Activated T-cell treated with anti-CD3 and anti-CD28 coated beads for 24 hours (primary cell): ENCODE measurements at places on chromosomes 7 and 10.

DNA sequence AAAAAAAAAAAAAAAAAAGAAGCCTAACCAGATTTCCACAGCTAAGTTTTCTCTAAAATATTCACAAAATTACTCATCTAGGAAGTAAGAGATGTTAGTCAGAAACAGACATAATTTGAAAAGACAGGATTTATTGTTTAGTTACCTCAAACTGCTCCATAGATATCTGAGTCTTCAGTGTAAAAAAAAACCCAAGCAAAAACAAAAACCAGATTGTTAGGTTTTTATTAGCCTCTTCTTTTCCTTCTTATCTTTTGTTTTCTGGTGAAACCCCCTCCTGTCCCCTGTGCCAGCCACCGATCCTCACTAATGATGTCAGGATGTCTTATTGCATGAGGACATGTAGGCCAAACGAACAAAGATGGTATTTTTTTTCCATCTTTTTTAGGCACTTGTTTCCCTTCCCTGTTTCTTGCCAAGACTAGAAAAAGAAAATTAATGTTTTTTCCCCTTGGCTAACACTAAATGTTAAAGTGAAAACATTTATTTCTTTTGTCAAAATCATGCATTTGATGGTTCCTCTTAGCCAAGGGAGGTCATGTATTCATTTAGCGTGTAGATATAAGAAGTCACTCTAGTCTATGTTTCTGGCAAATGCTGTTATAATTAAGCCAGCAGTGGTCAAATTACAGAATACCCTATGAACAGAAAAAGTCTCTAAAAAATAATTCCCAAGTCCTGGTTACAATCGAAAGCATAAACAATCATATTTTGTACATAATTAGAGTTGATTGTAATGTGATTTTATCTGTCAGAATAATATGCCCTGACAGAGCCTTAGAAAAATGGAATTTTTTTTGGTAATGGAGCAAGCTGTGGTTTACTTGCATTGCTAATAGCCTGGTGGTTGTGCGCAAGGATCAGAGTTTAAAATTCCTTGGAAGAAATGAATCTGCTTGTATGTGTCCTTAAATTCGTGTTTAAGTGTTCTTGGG is 702.4 kb upstream of the FZD8 start:
- no peak for DNase-seq

- no peak for DNase-seq
Measured at GRCh38 chr10:30080161-30080560, 20.8 kb upstream of the JCAD start.

- no peak for DNase-seq
Measured at GRCh38 chr10:77533887-77534278, 103.7 kb downstream of the KCNMA1 start.

- no peak for DNase-seq
Measured at GRCh38 chr7:87960239-87960638, 26.2 kb downstream of the ADAM22 start.

- peak; percentile 16 for DNase-seq
Measured at GRCh38 chr7:90119178-90119971, 34.9 kb upstream of the STEAP1 start.

- DNase-seq: no peak
Measured at GRCh38 chr10:90960355-90960814, 39.5 kb upstream of the ANKRD1 start.

DNA sequence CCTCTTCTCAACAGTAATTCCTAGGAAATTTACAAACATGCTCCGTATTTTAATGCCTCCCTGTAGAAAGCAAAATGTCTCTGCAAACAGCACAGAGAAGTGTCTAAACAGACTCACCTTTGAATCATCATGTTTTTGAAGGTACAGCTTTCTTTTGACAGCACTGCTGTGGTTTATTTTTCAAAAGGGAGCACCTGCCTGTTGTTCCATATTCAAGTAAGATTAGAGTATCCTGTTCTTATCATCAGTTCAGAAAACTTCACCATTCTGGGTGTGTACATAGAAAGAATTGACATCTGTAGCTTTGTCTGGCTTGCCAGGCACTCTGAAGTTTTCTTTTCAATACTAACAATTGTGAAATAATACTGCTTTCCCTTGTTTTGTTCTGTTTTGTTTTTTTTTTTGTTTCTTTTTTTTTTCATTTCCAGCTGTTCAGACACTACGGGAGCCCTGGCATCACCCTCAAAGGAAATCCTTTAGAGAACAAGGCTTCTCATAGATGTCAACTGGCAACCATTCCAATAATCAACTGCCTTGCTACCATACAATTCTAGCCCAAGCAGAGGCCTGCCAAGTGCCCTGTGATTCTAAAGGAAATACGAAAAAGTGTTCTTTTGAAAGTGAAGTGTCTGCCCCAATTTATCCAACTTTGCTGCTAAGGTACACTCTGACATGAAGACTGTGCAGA is 275.9 kb downstream of the PRPF18 start:
- no peak for DNase-seq

DNA sequence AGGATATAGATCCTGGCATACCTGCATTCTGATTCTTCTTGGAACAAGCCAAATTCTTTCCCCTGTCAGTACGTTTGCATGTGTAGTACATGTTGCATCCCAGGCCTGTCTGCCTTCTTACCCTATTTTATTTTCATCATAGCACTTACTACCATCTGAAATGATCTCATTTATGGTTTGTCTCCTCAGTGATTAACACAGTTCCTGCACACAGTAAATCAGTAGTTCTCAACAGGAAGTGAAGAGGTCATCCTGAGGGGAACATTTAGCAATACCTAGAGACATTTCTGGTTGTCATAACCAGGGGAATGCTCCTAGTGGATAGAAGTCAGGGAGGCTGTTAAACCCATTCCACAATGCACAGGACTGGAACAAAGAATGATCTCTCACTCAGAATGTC is 38.2 kb upstream of the SLC26A4 start:
- no peak for DNase-seq

- no peak for DNase-seq
Measured at GRCh38 chr10:114309364-114309651, 70.3 kb downstream of the VWA2 start.

DNA sequence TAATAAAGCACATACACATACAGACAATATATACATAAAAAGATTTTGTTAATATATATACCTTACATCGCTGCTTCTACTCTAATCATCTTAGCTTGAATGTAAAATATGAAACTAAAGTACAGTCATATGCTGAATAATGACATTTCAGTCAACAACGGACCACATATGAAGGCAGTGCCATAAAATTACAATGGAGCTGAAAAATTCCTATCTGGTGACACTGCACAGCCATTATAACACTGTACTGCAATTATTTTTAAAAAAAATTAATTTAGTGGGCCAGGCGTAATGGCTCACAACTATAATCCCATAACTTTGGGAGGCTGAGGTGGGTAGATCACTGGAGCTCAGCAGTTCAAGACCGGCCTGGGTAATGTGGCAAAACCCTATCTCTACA is 122.3 kb downstream of the JMJD1C start:
- DNase-seq: no peak

DNA sequence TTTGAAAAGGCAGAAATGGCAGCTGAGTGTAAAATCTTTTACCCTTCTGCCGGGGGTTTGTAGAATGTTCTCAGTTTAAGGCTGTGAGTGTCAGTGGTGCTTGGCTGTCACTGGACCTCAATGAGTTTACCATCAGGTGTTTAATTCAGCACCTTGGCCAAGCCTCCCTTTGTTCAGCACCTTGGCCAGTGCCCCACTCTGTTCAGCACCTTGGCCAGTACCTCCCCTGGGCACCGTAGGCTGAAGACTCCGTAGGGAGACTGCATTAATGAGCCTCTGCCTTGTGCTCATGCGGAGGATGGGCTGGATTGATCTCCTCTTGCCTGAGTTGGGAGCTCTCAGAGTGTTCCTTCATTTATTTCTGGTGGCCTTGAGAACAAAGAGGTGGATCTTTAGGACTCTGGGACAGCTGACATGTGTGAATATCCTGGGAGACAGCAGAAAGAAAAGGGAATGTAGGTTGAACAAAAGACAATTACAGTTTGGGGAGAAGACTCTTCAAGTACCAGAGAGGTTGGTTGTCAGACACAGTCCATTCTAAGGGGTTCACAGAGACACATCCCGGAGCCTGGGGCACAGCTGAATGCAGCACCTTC is 1.6 kb downstream of the FAM24A start:
- DNase-seq: peak; percentile 23

GRCh38 chr10:110113670-110114337 is 93.6 kb upstream of the MXI1 start:
- no peak for DNase-seq

DNA sequence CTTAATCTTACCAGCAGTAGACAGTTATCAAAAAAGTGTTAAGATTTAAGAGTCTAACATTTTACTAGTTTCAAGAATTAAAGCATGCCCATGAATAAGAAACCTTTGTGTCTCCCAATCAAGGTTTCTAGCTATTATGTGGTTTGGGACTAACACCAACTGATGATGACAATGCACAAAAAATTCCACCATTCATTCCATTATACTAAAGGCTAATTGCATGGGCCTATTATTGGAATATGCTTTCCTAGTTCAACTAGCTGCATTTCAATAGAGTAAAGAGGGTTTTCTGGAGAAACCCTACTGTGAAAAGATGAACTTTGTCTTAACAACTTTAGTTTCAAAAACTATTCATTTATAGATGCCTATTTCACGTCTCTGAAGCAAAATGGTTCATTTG is 44.6 kb downstream of the UBE2H start:
- DNase-seq: no peak

GRCh38 chr10:129796710-129797420 is 167.2 kb downstream of the EBF3 start:
- no peak for DNase-seq

- DNase-seq: no peak
Measured at GRCh38 chr10:60281792-60282353, 107.8 kb downstream of the ANK3 start.

DNA sequence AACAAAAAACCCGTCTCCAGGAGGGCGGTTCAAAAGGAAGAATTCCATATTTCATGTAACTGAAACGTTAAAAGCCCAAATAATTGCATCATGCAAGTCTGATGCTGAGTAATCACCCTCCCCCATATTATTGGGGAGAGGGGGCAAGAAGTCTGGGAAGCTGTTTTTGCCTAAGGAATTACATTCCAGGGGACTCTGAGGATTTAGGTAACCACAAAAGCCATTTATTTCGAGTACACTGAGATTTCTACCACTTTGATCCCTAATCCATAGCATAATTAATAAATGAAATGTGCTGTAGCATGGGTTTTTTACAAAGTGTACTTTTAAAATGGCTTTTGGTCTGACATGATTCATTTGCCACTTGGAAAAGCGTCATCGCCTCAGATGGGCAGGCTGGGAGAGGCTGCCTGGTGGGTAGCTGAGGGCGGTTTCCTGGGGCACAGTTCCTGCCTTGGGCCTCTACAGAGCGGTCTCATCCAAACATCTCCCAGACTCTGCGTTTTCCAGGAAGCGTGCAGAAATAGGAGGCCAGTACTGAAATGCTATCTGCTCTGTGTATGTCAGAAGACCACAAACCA is 106.5 kb downstream of the TCF7L2 start:
- no peak for DNase-seq
